Fibroblast of skin of left biceps (primary cell): ENCODE measurements at places on chromosomes 16 and 17.

GRCh38 chr17:46035112-46035818 lies 36.2 kb downstream of the STH start:
- no peak for DNase-seq

- DNase-seq, result no peak
Measured at GRCh38 chr17:16273929-16274339, 56.9 kb downstream of the PIGL start.

- no peak for DNase-seq
Measured at GRCh38 chr17:72518753-72519597, 398.2 kb downstream of the SOX9 start.

DNA sequence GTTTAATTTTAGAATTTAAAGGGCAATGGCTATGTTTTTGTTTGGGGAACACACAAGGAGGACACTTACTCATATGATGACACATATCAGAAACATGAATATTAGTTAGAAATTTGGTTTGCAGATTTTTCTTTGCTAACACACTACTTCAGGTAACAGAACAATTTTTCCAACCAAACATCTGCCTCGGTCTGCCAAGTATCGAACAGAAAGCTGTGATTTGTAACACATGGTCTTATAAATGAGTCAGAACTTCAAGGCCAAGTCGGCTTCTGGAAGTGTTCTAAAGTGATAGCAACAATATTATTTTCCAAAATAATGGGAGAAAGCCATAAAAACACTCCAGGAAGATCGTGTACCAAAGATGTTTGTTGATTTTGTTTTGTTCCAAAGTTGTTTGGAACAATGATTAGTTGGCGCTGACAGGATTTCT lies 75.9 kb upstream of the PMFBP1 start:
- DNase-seq, result peak; percentile 53

DNA sequence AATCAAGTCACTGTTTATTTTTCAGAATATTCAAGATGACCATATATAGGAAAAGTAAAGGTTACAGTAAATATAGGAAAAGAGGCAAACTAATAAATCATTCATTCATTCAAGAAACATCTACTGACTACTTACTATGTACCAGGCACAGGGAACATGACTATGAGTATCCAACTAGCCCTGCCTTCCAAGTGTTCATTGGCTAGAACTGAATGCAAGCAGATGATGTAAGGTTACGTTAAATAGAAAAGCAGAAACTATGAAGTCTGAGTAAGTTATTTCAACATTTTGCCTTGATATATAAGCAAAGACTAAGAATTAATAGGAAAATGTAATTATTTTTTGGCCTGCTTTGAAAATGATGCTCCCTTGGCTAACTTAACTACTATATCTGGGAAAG lies 36.7 kb downstream of the SPAG9 start:
- no peak for DNase-seq

DNA sequence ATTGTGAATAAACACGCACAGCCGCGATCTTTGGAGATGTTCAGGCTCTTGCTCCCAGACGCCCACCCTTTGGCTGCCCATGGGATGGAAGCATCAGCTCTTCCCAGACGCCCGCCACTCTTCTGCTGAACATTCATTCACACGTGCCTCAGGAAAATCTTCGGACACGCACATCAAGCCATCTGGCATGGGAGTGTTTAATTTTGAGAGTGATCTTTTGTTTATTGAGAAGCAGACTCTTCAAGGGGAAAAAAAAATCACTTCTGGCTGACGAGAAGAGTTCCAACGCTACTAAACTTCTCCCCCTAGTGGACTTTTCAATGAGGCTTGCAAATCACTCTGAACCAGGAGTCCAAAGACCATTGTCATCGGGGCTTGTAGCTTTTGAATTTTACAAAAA lies 62.0 kb upstream of the NUDT7 start:
- DNase-seq, result no peak

DNA sequence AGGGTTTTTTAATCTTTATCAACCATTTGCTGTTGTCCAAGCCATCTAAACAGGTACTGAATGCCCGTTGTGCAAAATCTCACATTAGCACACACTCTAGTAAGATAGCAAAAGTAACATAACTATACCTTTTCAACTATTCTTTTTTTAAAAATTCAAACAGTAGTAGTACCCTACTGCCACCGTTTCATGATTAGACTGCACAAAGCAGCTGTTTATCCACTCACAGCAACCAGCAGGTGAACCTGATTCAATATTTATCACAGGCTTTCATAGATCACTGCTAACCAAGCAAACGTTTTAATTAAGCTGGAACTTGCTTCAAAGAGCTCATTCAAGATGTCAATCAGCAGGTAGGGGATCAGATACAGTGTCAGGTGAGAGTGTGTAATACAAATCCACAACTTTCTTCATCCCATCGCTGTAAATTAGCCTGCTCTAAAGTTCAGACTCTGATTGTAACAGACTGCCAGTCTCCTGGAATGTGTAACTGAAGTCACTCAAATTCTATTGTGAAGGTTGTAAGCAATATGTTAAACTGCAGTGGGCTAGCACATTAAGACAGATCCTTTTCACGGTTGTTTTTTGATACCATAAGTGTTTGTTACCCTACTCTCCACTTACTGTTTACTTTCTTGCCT lies 47.3 kb downstream of the BRIP1 start:
- no peak for DNase-seq

- DNase-seq, result peak; percentile 61
Measured at GRCh38 chr17:7219812-7220592, at the start of the genes ACADVL and DLG4. TSS of gene ACADVL (plus strand) at chr17:7219938. CDS start at chr17:7219985, 47 bp downstream. TSS of gene DLG4 (minus strand) at chr17:7219836.
